ENCODE measurements at places on chromosomes 12 and 14.

GRCh38 chr12:105273601-105274000, 37.6 kb upstream of the APPL2 start:
- no peak for DNase-seq

- peak; percentile 73 for DNase-seq
Measured at GRCh38 chr12:57865084-57865751, 18.7 kb upstream of the CTDSP2 start.

DNA sequence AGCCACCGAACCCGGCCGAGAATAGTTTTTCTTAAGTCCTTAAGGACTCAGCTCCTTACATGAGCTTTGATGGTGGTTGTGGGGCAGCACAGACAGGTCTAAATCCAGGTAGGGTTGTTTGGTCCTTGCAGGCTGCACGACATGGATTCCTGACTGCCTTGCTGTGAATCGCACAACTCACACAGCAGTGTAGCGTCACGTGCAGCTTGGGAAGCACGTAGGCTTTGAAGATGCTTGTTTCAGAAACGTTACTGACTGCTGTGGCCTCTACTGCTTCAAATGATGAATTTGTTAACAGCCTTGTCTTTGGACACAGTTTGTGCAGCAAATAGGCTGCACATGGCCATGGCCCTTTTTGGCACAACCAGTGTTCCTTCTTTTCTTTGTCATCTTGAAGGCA, 29.9 kb downstream of the ZBTB42 start:
- no peak for DNase-seq

- DNase-seq: no peak
Measured at GRCh38 chr14:90922141-90922540, 105.9 kb upstream of the TTC7B start.

- no peak for DNase-seq
Measured at GRCh38 chr12:24730489-24730896, 218.4 kb downstream of the BCAT1 start.

GRCh38 chr12:102961466-102961855, 4.0 kb downstream of the ASCL1 start:
- DNase-seq: no peak

DNA sequence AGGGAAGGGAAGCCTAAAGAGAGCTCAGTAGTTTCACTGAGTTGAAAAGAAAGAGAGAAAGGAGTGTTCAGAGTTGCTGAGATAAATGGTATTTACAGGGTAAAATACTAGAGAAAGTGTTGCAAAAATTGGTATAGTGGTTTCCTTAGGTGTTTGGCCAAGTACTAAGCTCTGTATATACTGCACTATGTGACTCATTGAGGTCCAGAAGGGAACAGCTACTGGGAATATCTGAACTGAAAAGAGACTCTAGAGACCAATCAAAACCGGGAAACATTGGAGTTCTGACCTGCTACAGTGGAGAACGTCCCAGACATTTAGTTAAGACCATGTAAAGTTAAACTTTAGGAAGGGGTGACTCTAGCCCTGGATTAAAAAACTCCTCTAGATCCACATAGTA, 42.7 kb upstream of the ALX1 start:
- no peak for DNase-seq

DNA sequence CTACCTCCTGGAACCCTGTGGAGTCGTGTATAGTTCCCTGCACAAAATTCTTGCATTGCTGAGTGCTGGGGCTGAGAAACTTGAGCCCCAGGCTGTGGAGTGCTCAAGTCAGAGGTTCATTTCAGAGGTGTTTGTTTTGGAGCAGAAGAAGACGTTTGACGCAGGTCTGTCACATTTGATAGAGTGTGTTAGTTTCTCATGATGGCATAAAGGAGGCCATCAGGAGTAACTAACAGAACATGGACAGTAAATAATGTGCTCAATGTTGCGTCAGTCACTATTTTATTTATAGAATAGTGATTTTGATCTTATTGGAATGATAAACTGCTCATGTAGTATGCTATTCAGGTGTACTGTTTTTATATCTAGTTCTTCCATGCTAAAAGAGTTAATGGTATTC, 44.2 kb downstream of the OTOGL start:
- DNase-seq: no peak

- DNase-seq: no peak
Measured at GRCh38 chr12:131074221-131075083, 120.7 kb downstream of the ADGRD1 start.

DNA sequence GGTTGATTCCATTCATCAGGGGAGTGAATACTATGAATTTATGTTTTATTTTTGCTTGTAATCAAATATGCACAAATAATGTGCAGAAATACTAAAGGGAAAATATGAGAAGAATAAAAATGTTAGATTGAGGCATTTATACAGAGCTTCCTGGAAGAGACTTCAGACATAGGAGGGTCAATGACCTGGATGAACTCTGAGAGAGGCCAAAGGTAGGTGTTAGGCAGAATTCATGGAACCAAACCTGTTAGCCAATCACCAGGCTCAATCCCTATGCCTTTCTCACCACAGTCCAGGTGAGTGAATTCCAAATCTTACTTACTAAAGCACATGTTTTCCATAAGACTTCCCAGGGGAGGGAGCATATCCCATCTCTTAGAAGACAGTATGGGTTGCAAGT, 130.4 kb upstream of the NTF3 start:
- no peak for DNase-seq

- DNase-seq: no peak
Measured at GRCh38 chr12:64574837-64575236, 35.5 kb upstream of the RASSF3 start.
